ENCODE measurements at places on chromosomes 16 and 17.

DNA sequence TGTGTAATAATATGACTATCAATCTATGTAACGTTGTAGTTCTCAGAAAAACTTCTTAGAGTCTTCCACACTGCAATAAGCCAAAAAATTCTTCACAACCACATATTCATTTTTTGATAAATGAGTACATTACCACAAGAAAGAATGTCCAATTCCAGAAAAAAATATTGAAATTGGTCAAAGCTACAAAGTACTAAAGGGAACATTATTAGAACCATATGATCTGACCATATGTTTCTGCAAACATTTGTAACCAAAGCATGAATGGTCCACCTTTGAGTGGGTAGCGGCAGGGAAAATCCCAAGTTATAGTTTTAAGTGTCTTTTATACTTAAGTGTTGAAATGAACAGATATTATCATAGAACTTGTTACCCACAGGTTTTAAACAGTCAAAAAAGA lies 71.7 kb upstream of the NACA2 start:
- DNase-seq: no peak

GRCh38 chr17:10793816-10794215 lies 10.1 kb downstream of the TMEM238L start:
- no peak for DNase-seq

- DNase-seq: no peak
Measured at GRCh38 chr17:63988741-63989621, 9.2 kb upstream of the PRR29 start.

- DNase-seq: no peak
Measured at GRCh38 chr16:78916928-78917545, 683.5 kb downstream of the MAF start.

DNA sequence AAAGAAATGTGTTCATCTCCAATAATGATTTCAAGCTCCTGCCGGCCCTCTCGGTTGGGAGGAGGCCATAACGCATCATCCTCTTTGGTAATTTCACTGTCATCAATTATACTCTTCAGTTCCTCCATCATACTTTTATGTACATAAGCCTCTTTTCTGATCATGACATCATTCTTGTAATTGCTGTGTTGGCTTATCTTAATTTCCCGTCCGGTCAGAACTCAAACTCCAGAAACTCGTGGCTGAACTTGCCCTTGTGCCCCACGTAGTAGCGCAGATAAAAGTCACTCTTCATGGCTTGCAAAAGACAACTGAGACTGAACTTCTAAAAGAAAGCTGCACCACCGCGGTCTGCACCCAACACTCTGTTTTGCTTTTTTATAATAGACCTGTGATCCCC lies 13.6 kb downstream of the TMEM220 start:
- DNase-seq: no peak

DNA sequence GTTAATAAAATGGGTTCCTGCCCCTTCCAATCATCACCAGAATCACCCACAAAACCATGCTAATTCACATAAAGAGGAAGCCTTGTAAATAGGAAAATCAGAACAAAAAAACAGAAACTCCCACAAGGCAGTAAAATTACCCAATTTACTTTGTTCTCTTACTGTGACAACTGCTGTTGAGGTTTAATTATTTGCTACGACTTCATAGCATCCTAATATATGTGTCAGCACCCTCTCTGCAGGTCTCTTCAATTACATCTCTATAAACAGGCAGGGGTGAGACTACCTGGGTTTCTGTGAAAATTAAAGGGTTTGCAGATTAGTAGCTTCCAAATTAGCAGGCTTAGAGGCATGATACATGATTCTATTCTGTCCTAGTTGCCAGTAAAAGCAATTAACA lies 2.7 kb downstream of the WDR59 start:
- DNase-seq: no peak

- no peak for DNase-seq
Measured at GRCh38 chr16:11252482-11252931, 3.5 kb downstream of the SOCS1 start.

DNA sequence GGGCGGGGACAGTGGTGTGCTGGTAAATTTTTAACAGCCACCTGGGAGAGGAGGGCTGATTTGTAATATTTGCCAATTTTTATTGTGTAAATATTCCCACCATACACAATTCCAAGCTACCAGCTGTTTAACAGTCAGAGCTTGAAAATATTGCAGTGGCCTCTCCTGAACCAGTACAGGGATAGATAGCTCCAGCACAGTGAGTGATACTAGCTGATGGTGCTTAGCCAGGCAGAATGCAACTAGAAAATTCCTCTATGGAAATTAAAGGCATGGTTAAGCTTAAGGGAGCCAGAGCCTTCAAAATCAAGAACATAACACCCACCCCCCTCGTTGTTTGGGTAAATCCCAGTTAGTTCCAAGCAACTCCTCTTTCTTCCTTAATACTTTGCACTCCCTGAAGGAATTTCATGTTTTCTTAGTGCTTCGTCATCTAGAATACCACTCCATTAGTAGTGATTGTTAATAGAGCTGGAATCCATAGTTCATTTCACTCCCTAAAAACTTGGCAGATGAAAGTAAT lies 96.6 kb downstream of the CYB561 start:
- DNase-seq: no peak

DNA sequence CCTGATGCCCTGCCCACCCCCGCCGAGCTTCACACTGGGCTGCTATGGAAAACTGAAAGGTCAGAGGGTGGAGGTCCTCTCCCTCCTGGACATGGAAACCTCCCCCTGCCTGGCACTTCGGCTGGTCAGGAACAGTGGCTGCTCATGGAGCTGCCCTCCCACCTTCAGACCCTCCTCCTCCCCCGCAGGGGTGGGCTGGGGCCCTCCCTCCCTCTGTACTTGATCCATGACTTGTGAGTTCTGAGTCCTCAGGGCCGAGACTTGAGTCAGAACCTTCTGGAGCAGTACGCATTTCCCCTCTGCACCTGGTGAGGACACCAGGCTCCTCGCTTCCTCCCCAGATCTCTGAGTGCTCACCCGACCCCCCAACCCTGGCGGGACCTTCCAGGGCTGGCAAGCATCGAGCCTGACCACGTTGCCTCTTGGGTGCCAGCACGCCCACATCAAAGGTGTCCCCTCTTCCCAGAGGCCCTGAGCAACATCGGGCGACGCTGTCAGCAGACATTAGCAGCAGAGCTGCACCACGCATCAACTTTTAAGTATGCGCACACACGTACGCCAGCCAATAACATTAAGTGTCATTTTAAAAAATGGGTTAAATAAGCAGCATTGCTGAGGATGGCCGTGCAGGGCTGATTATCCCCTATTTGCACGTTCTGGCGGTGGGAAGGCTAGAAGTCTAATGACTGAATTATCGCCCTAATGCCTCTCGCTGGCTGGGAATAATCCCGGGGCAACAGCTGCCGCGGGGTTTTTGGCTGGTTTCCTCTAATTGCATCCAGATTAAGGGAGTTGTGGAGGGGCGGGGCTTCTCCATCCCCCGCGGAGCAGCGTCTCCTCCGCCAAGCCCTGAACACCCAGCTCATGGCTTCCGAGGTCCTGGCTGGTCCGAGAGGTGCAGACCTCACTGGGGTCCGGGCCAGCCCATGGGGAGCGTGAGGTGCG lies 98.0 kb downstream of the TBC1D16 start:
- DNase-seq: no peak

- no peak for DNase-seq
Measured at GRCh38 chr17:32912218-32912897, 15.6 kb upstream of the TMEM98 start.

DNA sequence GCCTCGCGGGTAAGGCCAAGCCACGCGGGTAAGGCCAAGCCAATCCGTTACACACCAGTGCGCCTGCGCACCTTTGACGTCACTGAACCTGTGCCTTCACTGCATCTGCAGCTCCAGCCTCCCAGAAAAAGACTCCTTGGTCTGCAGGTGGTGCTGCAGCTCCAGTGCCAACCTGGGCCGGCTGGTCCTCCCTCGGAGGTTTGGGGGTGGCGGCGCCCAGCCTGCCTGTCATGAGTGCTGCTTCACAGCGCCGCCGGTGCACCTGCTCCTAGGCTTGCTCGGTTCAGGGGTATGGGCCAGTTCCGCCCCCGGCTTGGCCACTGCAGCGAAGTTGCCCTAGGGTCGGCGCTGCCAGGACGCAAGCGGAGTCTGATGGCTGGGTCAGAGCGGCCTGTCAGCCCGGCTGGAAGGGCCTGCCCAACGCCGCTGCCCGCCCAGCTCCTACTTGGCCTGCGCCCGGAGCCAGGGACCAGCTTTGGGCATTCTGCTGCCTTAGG lies 146.6 kb downstream of the USP22 start:
- DNase-seq: peak; percentile 1

- no peak for DNase-seq
Measured at GRCh38 chr16:2478279-2478678, 3.4 kb downstream of the TBC1D24 start.

DNA sequence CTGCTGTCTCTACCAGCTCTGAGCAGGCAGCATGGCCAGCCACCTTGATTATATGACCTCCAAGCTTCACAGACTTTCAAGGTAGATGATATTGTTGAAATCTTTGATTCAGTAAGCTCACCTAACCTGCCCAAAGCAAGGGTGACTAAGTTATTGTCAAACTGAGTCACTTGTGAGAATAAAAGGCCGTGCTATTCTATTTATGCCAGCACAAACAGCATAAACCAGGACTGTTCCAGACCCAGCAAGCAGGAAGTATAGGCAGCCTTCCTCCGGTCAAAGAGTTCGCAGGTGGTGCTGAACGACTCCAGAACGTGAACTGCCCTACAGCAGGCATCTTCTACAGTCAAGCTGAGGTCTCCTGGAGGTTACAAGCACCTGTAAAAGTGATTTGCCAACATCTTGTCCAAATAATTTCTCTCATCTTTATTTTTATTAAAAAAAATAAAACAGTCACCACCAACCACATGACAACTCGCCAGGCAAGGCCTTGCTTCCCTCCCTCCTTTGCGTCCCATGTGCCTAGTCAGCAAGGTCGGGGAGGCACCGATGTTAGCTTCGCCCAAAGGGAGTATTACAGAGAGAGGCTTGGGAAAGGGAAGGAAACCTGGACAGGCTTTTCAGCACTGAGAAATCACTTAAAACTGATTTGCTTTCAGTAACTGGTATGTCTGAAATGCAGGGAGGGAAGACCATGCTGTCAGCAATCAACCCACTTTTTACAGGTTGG lies 10.8 kb downstream of the ARL2BP start:
- no peak for DNase-seq

DNA sequence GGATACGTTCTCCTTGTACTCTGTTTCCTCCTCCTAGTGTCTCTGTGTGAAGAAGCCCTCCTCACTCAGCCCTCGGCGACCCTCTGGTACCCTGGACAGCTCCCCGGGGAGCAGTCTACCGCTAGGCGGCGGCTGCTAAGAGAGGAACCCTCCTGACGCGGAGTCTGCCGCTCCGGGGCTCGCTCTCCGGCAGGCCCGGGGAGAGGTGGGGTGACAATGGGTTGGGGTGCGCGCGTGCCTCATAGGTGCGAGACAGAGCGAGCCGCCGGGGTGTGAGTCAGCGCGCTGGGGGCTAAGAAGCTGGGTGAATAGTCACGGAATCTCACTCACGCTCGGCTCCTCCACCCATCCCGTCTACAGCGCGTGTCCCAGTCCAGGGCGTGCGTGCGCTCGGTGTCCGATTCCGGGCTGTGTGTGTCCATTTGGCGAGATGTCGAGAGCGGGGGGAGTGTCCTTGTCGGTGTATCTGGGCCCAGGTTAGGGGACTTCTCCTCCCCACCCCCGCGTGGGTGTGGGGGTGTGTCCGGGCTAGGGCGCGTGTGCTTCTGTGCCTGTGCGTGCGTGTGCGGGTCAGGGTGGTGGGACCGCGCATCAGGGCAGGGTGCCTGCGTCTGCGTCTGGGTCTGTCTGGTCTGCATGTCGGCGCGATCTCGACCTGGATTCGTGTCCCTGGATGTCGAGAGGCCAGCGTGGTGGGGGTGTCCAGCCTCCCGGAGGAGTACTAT lies 577 bp upstream of the HS3ST2 start:
- peak; percentile 2 for DNase-seq

DNA sequence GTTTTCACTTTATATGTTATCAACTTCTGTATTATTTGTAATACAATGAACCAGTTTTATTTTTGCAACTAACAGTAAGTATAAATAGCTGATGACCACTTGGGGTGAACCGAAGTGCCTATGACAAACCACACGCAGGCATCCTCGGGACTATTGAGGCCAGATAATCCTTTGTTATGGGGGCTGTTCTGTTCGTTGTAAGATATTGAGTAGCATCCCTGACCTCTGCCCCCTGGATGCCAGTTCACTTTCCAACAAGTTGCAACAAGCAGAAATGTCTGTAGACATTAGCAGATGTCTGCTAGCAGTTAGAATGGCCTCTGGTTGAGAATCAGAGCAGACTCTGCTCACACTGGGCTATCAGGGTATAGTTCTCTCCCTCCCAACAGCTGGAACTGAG lies 277.0 kb downstream of the WWOX start:
- DNase-seq: no peak

GRCh38 chr16:30530163-30531037 lies 4.0 kb upstream of the ZNF768 start:
- no peak for DNase-seq

GRCh38 chr16:24819462-24820040 lies 26.2 kb upstream of the SLC5A11 start:
- no peak for DNase-seq

DNA sequence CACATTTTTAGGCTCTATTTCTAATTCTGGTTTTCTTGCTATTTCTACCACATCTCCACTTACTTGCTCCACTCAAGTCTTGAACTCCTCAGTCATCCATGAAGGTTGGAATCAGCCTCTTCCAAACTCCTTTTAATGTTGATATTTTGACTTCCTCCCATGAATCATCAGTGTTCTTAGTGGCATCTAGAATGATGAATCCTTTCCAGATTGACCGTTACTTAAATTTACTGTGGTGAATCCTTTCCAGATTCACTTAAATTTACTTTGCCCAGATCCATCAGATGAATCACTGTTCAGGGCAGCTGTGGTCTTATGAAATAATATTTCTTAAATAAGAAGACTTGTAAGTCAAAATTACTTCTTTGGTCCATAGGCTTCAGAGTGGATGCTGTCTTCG lies 32.4 kb downstream of the CLTC start:
- DNase-seq: no peak

GRCh38 chr17:39791111-39791992 lies 53.6 kb downstream of the GRB7 start:
- DNase-seq: no peak

GRCh38 chr17:807523-808294 lies 25.6 kb downstream of the MRM3 start:
- no peak for DNase-seq

DNA sequence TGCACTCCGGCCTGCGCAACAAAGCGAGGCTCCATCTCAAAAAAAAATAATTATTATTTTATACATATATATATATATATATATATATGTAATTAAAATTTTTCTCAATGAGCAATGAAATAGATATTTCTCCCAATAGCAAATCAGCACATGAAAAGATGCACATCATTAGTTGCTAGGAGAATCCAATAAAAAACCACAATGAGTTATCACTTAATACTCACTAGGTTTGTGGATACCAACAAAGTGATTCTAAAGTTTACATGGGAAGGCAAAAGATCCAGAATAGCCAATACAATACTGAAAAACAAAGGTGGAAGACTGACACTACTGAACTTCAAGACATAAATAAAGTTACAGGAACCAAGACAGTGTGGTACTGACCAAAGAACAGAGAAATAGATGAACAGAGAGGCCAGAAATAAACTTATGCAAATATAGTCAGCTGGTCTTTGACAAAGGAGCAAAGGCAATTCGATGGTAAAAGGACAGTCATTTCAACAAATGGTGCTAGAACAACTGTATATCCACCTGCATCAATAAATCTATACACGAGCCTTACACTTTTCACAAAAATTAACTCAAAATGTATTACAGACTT lies 13.6 kb downstream of the SMG6 start:
- DNase-seq: no peak

Data from stimulated activated CD4-positive, alpha-beta T cell treated with anti-CD3 and anti-CD28 coated beads, TNF-alpha, amount 100 ng/mL, for 1 hour (primary cell).